RPMI7951 (cell line): ENCODE measurements at places on chromosomes 1 and 21. TPM values are rescaled to one million over a fixed set of nuclear protein-coding genes. Genes with fewer than 3 reads are reported as not detected.

GRCh38 chr1:83807231-83807630 lies 191.7 kb downstream of the TTLL7 start:
- no peak for DNase-seq

DNA sequence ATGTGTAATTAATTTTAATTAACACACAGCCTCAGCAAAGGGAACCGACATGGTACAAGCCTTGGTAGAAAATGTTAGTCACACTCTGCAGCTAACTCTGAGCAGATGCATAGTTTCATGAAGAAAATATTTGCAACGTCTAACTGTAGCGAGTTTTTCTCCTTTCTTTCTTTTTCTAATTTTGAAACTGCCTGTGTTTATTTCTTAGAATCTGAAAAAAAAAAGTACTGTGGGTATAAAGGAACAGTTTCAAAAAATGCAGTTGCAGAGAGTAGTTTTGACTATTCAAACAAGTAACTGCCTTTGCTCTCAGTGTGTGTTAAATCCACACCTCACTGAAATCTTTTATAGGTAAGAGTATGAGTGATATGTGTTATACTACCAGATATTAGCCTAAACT lies 149.9 kb upstream of the C1orf105 start:
- DNase-seq = peak; percentile 37

DNA sequence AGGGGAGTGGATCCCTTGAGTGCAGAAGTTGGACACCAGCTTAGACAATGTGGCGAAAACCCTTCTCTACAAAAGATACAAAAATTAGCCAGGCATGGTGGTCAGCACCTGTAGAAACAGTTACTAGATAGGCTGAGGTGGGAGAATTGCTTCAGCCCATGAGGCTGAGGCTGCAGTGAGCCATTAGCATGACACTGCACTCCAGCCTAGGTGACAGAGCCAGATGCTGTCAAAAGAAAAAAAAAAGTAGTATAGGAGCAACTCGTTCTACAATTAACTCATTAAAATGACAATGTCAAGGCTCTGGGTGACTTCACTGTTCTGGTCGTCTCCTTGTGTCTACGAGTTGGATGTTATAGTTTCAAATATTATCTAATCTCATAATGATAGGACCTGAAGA lies 370.6 kb upstream of the NCAM2 start:
- DNase-seq = no peak

DNA sequence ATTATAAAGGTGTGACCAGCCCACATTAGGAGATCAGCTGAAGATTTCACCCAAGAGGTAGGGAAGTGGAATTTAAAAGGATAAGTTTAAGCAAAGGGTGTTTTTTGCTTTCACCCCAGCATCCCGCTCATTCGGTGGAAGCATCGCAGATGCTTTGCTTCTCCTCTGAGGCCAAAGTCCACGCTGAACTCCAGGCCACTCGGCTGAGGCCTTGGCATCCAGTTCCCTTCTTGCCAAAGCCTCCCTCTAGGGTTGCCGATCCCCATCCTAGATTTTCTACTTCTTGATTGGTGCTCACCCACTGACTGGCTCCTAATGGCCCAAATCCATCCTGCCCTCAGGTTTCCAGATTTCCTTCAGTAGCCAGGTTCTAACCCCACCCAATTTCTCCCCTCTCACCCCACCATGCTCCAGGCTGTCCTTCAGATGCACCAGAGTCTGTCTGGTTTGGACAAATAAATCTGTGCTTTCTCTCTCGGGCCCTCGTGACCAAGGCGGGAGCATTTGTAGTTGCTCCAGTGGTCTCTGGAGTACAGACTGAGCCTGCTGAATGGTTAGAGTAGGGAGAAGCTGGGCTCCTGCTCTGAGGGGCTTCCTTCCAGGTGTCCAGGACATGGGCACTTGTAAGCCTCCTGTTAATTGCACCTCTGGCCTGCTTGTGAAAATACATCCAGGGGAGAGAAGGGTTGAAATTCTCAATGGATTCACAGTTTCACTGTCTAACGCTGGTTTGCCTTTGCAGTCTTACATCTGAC lies 193.2 kb downstream of the C1orf94 start:
- no peak for DNase-seq

DNA sequence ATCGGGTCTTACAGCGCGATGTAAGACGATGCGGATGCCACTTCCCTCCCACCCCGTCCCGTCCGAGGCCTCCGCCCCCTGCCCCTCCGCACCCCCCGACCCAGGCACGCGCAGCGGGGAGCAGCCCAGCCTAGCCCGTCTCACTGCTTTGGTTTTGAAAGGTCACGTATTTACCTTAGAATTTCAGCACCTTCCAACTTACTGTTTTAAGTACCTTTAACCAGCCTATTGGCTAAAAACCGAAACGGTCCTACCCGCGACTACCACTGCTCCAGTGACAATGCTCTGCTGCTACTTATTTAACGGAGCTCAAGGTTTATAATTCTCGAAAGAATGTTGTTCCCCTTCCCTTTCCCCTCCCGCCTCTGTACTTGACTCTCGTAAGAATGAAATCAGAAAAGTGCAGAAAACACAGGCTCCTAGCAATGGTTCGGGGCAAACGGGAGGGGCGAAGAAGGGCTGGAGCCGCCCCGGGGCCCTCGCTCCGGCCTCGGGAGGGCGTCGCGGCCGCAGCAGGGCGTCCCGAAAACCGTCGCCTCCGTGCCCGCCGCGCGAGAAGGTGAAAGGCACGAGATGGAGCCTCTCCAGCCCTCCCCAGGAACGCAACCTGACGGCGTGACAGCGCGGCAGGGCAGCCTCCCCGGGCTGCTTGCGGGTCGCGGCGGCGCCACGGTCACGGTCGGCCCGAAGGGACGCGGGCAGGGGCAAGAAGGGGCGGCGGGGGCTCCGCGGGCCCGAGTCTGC lies 667 bp downstream of the TMEM50B start:
- peak; percentile 22 for DNase-seq

DNA sequence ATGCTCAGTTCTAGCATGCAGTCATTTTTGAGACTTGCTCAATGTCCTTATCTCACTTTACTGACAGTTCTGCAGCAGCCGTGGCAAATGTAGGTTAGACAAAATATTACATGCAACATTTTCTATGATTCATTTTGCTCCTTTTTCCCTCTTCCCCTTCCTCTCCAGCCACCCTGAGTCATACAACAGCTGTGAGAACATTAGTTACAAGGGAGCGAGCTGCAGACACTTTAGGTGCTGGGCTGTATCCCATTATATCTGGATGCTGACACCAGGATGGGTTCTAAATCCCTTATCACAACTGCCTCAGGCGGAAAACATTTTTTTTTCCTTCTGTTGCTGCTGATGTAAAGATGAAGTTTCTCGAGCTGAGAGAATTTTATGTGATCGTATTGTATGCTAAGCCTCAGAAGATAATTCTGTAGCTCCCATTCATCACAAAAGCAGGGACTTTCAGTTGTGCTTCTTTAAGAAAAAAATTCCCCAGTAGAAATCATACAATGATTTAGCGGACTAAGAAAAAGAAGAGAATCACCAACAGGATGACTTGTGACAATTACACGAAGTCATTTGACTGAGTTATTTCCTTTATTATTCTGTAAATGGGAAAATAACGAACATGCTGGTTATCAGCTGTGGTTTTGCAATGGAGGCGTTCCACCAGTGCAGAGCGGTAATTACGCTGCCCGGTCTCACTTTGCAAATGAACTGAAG lies 345.0 kb downstream of the DISC1 start:
- peak; percentile 43 for DNase-seq

GRCh38 chr1:19345391-19345790 lies 33.3 kb downstream of the SLC66A1 start:
- no peak for DNase-seq

GRCh38 chr1:246108278-246108925 lies 398.7 kb downstream of the SMYD3 start:
- DNase-seq = no peak

GRCh38 chr1:98143403-98143802 lies 222.6 kb upstream of the DPYD start:
- DNase-seq = no peak

DNA sequence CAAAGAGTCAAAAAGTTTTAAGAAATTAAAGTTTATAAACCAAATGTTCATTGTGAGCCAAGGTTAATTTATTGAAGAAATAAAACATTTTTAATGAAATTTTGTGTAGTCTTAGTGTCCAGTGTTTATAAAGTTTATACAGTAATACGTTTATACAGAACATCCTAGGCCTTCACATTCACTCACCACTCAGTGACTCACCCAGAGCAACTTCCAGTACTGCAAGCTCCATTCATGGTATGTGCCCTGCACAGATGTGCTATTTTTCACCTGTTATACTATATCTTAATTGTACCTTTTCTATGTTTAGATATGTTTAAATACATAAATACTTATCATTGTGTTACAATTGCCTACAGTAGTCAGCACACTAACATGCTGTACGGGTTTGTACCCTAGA lies 33.6 kb downstream of the TYW3 start:
- DNase-seq = no peak

DNA sequence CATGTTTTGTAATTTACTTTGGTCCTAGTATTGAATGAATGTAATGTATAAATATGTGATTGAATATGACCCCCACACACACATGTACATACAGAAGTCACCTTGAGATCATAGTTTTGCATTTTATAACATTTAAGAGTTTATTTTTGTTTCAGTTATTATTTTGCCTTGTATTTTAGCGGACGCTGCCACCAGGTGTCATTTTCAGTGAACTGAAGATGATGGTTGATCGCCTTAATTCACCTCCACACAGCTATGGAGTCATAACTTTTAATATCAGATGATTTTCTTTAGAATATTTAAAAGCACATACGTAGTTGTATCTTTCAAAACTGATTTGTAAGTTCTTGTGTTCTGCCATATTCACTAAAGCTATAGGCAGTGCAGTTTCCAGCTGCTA lies 130.4 kb downstream of the DYRK1A start:
- no peak for DNase-seq

DNA sequence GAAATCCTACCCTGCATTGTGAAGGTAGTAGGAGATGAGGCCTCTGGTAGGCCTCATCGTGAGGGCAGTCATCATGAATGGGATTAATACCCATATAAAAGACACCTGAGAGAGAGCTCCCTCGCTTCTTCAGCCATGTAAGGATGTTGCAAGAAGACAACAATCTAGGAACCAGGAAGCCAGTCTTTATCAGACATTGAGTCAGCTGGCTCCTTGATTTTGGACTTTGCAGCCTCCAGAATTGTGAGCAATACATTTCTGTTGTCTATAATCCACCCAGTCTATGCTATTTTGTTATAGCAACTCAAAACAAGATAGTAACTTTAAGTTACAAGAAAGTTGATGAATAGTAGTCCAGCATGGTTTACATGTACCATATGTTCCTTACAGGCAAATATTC lies 208.5 kb downstream of the KCNT2 start:
- DNase-seq = no peak

DNA sequence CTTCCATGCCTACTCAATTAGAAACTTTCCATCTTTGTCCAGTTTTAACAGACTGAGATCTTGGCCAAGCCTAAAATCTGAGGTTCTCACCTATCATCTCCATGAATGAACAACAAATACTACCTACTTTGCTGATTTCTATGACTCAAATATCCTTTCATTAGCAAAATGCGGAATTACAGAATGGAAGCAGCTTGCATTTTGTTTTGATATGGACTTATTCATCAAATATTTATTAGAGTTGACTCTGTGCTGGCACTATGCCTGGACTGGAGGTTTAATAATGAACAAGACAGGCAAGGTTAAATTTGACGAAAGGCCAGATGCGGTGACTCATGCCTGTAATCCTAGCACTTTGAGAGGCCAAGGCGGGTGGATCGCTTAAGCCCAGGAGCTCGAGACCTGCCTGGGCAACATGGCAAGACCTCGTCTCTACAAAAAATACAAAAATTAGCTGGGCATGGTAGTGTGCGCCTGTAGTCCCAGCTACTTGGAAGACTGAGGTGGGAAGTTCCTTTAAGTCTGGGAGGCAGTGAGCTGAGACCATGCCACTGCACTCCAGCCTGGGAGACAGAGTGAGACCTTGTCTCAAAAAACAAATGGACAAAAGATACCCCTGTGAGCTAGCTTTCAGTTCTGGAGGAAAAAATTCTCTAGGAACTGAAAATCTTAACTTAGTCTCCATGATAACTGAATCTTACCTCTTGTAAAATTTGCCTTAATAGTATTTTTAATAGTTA lies 29.4 kb upstream of the SOD1 start:
- peak; percentile 67 for DNase-seq

GRCh38 chr1:37875833-37876232 lies 16.4 kb upstream of the MTF1 start:
- DNase-seq = no peak

DNA sequence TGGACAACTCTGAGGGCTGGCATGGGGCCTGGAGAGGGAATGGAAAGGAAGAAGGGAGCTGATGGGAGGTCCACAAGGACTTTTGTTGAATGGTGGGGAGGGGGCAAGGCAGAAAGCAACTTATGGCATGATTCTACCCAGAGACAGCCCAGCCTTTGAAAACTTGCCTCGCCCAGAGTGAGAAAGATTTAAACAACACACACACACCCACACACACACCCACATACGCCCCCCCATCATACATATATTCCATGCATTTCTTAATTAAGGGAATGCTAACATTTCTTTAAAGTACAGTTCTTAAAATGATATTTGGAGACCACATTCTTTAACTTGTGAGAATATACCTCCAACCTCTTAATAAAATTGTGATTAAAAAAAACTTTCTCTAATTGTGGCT lies 115.4 kb upstream of the F3 start:
- no peak for DNase-seq

DNA sequence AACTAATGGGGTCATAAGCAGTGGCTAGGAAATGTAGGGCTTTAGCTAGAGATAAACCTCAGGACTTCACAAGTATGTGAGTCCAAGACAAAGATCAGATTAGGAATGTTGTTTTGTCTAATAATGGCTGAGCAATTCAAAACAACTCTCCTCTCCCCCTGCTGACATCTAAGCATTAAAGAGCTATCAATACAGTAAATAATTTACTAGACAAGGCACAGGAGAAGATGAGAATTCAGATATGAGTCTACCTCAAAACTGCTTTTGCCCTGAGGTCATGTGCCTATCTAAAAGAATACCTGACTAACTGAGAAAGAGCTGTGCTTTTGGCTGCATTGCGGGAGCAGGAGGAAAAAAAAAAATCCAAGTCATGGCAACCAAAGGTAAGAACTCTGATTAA lies 86.8 kb downstream of the SPATA17 start:
- no peak for DNase-seq

DNA sequence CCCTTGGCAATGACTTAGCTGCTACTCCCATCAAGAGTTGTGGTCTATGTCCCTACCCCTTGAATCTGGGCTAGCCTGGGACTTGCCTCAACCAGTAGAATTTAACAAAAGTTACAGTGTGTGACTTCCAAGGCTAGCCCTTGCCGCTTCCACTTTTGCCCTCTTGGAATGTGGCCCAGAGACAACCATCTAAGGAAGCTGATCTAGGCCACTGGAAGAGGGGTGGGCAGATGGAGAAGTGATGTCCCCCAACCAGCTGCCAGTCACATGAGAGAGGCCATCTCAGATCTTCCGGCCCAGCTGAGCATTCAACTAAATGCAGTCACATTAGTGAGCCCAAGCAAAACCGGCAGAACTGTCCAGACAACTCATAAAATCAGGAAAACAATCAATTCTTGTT lies 115.1 kb downstream of the TOMM20 start:
- no peak for DNase-seq

GRCh38 chr1:104082221-104082620 lies 332.5 kb downstream of the AMY1C start:
- no peak for DNase-seq

Gene CCDC27
- not detected in 2 replicates for total RNA-seq

Gene ASH1L
- total RNA-seq = 14.0 and 19.8 TPM in 2 replicates

Gene MYOCOS
- total RNA-seq = not detected in 2 replicates

Gene MYOM3
- total RNA-seq = under 0.01 and 0.12 TPM in 2 replicates

Gene ADGRB2
- 3.4 and 6.7 TPM in 2 replicates for total RNA-seq

Gene S100A9
- 1.1 and 2.4 TPM in 2 replicates for total RNA-seq

Gene LAMTOR2
- total RNA-seq = 102 and 118 TPM in 2 replicates

Gene NR1I3
- not detected in 2 replicates for total RNA-seq

Gene CYP2J2
- total RNA-seq = 0.72 and 1.2 TPM in 2 replicates

Gene FAM72A
- total RNA-seq = 7.5 and 12.1 TPM in 2 replicates

Gene RAB42
- 0.96 and 1.9 TPM in 2 replicates for total RNA-seq
